ENCODE measurements at places on chromosomes 16 and 17.

DNA sequence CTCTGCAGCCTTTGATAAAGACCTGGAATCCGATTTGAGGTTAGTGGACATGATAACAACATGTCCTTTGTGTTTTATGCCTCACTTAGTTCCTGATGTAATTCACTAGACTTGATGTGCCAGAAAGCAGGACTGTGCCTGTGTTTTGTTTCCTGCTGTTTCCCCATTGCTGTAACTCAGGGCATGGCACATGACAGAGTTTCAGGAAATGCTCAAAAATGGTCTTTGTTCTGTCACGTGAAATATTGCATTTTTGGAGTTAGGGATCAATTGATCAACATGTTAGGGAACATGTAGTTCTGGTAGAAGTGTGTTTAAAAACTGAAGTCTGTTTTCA is 32.8 kb downstream of the DHX38 start:
- DNase-seq: no peak

- DNase-seq: no peak
Observed at GRCh38 chr17:69207151-69207550, 21.5 kb downstream of the ABCA10 start.

DNA sequence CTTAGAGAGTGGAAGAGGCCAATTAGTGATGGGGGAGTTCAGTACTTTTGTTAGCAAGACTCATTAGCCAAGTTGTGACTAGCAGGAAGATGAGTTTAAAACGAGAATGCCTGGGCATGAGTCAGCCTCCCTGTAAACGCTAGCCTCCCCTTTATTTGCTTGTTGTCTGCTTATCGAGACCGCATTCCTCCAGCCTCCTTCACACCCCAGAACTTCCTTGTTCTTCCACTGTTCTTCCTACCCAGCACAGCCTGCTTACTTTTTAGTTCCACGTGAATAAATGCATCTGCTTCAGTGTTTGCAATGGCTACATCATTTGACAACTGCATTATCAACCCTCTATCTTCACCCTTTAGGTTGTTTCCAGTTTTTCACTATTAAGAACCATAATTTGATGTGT is 20.2 kb upstream of the OR3A1 start:
- no peak for DNase-seq

- DNase-seq: no peak
Observed at GRCh38 chr16:662597-662996, 5.3 kb upstream of the RHOT2 start.

DNA sequence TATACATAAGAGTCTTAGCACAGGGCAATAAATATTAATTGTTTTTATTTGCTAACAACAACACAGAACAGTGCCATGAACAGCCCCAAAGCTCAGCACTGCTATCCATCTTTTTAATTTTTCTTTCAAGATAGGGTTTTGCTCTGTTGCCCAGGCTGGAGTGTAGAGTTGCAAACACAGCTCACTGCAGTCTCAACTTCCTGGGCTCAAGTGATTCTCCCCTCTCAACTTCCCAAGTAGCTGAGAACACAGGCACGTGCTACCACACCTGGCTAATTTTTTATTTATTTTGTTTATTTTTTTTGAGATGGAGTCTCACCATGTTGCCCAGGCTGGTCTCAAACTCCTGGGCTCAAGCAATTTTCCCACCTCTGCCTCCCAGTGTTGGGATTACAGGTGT is 47.6 kb upstream of the AKAP1 start:
- no peak for DNase-seq

GRCh38 chr16:19168371-19169081 is 486 bp downstream of the SYT17 start:
- DNase-seq: no peak

GRCh38 chr17:80531400-80531799 is 13.2 kb upstream of the RPTOR start:
- no peak for DNase-seq

- DNase-seq: no peak
Observed at GRCh38 chr16:1707193-1707790, 1.3 kb downstream of the MAPK8IP3 start.

GRCh38 chr17:79792341-79792871 is 4.5 kb downstream of the CBX8 start:
- DNase-seq: no peak

GRCh38 chr17:80445726-80446110 is 30.7 kb downstream of the NPTX1 start:
- no peak for DNase-seq

- DNase-seq: no peak
Observed at GRCh38 chr17:46003907-46004748, 5.1 kb downstream of the STH start.

GRCh38 chr16:28877655-28878000 is 660 bp upstream of the ATP2A1 start:
- DNase-seq: no peak

GRCh38 chr17:48219617-48220016 is 112.1 kb downstream of the SNX11 start:
- no peak for DNase-seq

DNA sequence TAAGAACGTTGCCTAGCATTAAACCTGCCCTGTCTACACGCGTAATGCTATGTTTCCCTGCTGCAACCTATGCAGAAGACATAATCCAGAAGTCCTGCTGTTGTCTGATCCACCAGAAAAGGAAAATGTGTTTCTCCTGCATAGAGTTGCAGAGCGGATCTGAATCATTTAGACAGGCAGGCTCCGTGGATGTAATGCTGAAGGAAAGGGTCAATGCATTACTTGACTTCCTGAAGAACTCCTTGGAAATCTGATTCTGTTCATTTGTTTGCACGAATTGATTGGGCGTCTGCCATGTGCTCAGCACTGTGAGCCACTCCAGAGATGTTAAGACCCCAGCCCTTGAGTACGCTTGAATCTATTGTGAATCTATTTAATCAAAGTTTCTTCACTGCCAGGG is 83.4 kb downstream of the FOXL1 start:
- DNase-seq: no peak

DNA sequence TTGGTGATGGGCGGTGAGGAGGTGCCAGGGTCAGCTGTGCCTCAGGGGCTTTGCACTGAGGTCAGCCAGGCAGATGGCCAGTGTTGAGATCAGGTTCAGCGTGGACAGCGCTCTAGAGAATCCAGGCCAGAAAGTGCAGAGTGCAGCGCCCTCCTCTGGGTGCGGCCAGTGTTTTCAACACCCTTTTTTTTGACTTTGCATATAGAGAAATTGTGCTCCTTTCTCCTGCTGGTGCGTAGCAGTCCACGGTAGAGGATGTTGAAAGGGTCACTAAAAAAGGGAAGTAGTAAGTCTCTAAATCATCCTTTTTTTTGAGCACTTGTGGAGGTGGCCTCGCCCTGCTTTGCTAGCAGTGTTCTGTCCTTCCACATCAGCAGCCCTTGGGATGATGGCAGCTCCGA is 53.9 kb downstream of the BANP start:
- no peak for DNase-seq

DNA sequence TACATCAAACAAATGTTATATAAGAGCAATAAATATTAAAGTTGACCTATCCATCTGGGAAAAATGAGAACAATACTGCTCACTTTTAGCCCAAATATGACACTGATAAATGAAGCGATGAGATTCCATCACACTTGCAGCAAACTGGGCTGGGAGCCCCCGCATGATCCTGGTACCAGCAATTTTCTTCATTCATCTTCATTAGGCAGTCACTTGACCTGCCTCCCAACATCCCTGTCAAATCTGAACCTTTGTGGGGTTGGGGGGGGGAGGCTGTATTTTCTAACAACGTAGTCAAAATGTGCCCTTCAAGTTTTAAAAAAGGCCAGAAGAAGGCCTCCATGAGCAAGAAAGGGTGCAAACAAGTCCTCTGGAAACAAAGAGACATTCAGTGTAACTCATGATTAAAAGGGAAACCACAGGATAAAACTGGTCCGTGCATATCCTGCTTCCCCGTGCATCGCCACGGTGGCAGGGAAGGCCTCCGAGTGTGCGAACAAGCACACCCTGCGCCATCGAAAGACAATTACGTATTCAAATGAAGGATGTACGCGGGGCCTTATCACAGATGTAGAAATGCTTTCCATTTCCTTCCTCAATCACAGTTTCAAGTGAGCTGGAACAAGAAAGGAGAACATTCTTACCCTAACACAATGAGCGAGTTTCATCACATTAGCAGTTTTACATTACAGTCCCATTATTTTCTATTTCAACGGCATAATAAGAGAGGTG is 48.4 kb downstream of the TOX3 start:
- no peak for DNase-seq

DNA sequence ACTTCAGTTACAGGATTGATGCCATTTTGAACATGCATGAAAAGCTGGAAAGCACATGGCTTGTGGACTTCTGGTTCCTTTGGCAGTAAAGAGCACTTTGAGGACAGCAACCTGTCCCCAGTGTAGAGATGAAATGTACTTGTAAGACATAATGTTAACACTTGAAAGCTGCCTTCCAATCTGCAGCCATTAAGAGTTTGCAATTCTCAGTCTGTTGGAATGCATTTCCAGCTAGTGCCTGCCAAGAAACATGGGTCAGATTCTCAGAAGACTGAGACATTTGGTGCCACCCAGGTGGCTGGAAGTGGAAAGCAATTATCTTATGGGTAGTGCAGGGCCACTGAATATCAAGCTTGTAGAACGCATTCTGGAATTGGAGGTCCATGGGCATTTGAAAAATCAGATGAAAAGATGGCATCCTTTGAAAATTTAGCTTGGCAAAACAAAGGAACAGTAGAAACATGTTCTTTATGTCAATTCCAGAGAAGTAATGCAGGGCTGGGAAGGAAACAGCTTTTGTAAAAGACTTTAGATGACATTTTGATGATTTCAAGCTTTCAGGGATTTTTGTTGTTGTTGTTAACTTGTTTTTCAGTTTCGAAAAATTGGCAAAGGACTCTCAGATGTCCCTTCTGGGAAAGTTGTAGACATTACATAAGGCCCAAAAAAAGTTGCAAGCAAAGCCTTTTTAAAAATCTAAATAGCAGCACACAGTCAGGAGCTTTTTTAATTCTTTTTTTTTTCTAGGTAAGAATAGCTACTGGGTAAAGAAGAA is 147.0 kb downstream of the ABCA8 start:
- DNase-seq: no peak

DNA sequence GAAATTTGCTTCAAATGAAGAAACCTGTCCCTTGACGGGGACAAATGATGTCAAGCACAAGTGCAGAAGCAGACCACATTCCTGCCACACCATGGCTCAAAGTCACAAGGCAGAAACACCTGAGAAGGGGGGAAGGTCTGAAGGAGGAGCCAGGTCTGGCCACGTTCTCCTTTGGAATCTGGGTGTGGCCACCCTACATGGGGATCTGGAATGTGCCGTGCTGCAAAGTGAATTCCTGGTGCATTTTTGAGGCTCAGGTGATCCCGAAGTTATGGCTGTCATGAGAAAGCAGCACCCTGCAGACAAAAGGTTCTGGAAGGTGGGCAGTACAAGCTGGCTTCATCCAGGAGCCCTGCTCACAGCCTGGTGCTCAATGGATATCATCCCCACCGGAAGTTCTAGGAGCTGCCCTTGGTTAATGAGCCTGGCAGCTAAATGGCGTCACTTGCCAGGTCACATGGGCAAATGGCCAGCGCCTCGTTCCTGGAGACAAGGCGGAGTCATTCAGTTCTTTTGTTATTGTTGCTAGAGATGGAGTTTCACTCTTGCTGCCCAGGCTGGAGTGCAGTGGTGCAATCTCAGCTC is 20.1 kb upstream of the ADCY9 start:
- no peak for DNase-seq

DNA sequence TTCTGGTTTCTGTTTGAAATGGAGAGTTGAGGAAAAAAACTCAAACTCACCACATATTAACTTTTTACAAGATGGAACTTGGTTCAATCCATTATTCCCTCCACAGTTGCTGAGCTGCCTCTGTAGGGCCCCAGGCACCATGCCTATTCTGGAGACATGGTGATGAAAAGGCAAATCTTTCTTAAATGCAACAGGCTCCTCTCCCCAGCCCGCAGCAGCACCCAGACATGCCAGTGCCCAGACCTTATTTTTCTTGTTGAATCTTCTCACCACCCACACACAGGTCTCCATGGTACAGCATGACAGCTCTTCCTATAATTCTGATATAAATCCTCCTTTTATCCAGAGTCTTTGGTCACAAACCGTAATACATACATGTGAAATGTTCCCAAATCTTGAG is 7.6 kb downstream of the CYTH1 start:
- no peak for DNase-seq

GRCh38 chr16:31135535-31136286 is at the start of gene PRSS8:
Gene PRSS8 (minus strand): TSS chr16:31135727. CDS start chr16:31135498, 229 bp downstream.
- DNase-seq: no peak

DNA sequence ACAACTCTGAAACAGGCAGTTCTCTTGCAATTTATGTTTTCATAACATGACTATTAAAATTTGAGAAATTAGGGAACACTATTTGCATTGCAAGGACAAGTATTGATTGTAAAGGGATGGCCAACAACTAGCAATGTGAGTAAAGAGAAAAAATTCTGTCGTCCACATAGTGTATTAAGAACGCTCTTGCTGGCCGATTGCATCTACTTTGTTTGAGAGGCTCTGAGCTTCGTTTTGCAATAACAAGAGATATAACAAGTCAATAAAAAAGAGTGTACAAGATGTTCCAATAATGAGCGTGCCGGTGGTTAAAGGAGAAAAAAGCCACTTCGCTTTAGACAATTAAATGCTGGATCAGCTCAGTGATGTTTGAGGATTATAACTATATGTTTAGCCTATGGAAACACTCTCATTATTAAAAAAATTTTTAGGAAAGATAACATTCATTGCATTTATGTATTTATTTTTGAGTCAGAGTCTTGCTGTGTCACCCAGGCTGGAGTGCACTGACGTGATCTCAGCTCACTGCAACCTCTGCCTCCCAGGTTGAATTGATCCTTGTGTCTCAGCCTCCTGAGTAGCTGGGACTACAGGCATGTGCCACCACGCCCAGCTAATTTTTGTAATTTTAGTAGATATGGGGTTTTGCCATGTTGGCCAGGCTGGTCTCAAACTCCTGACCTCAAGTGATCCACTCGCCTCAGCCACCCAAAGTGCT is 19.2 kb upstream of the TOM1L1 start:
- DNase-seq: no peak

- no peak for DNase-seq
Observed at GRCh38 chr17:69883120-69883519, 191.9 kb upstream of the KCNJ16 start.

DNA sequence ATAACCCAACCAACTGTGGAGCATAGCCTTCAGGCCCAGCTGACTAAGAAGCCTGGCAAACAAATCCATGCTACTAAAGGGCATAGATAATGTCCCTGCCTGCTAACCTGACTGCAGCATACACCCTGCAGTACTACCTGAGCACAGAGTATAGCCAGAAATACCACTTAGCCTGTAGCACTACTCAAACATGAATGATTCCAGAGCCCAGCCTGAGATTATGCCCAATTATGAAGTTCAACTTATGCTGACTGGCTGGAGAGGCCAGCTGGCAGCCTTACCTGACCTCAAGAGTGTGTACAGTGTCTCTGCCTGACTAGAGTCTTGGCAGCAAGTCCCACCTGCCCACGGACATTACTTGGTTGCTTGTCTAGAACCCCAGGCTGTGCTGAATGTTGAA is 1265.3 kb downstream of the CDH11 start:
- DNase-seq: no peak

DNA sequence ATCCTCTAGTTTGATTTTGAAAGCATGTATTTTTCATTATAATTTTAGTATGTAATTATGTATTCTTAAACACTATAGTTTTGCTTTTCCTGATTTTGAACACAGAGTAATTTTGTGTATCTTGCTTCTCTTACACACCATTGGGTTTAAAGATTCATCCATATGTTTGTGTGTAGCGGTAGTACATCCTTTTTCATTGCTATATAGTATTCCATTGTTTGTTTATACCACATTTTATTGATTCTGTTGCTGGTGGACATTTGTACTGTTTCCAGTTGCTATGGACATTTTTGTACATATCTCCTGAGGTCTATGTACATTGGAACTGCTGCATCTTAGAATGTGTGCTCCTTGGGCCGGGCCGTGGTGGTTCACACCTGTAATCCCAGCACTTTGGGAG is 20.5 kb upstream of the LASP1NB start:
- no peak for DNase-seq

Measured in SK-N-MC (cell line).